ENCODE measurements at places on chromosomes 2 and 18. TPM values are rescaled to one million over a fixed set of nuclear protein-coding genes. Genes with fewer than 3 reads are reported as not detected.

DNA sequence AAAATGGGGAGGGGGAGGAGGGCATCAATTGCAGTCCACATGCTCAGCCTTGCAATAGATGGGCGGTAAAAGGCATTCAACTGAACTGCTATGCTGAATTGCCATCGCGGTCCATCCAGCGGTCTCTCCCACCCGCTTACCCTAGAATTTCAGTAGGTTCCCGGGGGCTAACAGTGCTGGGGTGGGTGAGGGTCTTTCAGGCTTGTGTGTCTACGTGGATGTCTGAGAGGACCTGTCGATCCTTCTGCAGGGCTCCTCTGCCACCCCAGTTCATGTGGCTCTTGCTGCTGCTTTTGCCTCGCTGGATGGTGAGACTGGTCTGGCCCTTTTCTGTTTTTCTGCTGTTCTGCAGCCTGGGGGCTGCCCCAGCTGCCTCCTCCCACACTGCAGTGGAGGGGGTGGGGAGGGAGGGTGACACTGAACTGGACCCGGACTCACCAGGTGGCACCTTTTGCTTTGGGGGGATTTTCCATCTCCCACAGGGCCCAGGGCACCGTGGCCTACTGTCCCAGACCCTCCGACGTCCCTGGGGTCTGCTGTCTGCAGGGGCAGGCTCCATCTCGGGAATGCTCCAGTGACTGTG is 14.1 kb downstream of the ACKR3 start:
- H3K27ac ChIP-seq, result no peak overlapping the region
- no peaks in the 10 kb centered on the region for H3K27me3 ChIP-seq
- H3K4me3 ChIP-seq, result no peak overlapping the region
- H3K4me1 ChIP-seq, result no peaks in the 10 kb centered on the region
- DNase-seq, result no peak
- peaks cover 14% of the 10 kb centered on the region for H3K36me3 ChIP-seq

DNA sequence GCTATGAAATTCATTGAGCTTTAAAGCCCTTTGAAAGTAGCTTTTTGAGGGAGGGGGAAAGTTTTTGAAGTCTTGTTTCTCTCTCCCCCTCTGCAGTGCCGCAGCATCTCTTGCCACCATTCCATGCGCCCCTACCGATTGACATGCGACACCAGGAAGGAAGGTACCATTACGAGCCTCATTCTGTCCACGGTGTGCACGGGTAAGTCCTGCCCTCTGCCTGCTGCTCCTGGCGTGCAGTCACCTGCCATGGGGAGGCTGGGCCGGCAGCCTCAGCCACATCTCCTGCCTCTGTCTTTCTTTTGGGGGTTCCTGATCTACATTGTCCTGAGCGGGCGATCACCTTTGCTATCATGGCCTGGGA is 191.6 kb downstream of the GLI2 start:
- no peaks in the 10 kb centered on the region for H3K27me3 ChIP-seq
- no peak overlapping the region for H3K27ac ChIP-seq
- H3K4me3 ChIP-seq, result no peak overlapping the region
- H3K4me1 ChIP-seq, result no peaks in the 10 kb centered on the region

DNA sequence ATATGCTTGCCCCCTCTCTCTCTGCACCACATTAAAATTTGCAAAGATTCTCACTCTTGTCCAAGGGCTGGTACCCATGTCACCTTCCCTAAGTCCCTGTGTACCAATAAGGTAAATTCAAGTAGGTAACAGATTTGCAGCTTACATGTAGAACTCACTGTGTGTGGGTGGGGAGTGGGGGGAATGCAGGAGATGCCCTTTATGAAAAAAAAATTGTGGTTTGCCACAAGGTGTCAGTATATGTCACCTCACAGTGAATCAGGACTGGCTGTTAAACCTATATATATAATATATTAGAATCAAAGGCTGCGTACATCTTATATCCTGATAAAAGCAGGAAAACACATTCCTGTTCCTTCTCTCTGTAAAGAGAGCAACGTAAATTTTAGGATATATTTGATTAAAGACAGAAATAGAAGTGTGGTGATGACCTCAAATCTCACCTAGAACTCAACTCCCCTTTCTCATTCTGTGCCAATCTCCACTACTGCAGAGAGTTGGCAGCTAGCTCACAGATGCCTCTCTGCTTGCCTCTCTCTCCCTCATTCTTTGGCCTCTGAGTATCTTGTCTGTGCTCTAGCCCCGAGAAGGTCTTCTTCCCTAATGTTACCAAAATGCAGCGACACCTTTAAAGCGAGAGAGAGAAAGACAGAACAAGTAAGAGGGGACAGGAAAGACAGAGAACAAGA is 536 bp downstream of the XDH start:
- no peak overlapping the region for H3K27ac ChIP-seq
- peaks cover 10% of the 10 kb centered on the region for H3K4me1 ChIP-seq
- H3K4me3 ChIP-seq, result no peak overlapping the region
- DNase-seq, result no peak
- H3K27me3 ChIP-seq, result peaks cover 11% of the 10 kb centered on the region
- no peaks in the 10 kb centered on the region for H3K36me3 ChIP-seq

DNA sequence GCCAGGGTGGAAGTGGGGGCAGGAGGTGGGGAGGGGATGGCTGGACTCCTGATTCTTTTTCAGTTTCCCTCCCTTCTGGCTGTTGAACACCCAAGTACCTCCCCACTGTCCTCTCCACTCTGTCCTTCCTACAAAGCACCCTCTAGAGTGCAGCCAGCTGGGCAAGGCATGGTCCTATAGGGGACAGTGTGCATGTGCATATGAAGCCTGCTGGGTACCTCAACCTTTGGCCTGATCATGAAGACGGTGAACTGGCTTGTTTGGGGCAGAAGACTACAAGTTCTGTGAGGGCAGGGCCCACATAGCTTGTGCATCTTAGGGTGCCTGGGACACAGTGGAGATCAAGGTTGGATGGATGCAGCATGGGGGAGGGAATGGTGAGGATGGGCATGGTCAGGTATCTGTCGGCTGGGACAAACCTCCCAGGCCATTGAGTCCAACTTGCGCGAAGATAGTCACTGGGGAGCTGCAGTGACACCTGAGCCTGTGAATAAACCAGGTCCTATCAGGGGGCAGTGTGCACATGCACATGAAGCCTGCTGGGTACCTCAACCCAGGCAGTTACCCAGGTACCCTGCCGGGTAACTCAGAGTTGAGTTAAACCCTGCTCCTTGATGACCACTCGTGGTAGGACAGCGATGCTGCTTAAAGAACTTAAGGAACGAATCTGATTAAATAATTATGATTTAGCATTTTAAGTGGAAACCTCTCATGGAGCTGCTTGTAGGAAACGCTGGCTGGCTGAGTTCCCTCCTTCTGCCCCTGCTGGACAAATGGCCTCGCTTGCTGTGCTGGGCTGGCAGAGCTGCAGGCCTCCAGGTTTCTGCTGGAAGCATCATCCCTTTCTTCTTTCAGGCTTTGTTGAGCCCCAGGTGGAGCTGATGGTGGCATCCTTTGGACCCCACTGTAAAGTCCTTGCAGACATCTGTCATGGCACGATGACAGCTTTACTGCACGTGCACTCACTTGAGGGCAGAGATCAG is 84.0 kb downstream of the POLR1A start:
- H3K27me3 ChIP-seq, result no peaks in the 10 kb centered on the region
- peaks cover 9% of the 10 kb centered on the region for H3K36me3 ChIP-seq
- H3K4me3 ChIP-seq, result no peak overlapping the region
- H3K27ac ChIP-seq, result no peak overlapping the region
- H3K4me1 ChIP-seq, result peaks cover 7% of the 10 kb centered on the region

GRCh38 chr2:150538651-150539201 is 51.3 kb upstream of the RND3 start:
- no peaks in the 10 kb centered on the region for H3K4me1 ChIP-seq
- H3K27me3 ChIP-seq, result no peaks in the 10 kb centered on the region
- no peak overlapping the region for H3K27ac ChIP-seq
- no peak for DNase-seq
- no peak overlapping the region for H3K4me3 ChIP-seq
- no peaks in the 10 kb centered on the region for H3K36me3 ChIP-seq

GRCh38 chr2:144890828-144891227 is 370.9 kb upstream of the ZEB2 start:
- no peaks in the 10 kb centered on the region for H3K27me3 ChIP-seq
- H3K4me1 ChIP-seq, result no peaks in the 10 kb centered on the region
- H3K4me3 ChIP-seq, result no peak overlapping the region
- no peaks in the 10 kb centered on the region for H3K36me3 ChIP-seq
- no peak for DNase-seq
- H3K27ac ChIP-seq, result no peak overlapping the region

DNA sequence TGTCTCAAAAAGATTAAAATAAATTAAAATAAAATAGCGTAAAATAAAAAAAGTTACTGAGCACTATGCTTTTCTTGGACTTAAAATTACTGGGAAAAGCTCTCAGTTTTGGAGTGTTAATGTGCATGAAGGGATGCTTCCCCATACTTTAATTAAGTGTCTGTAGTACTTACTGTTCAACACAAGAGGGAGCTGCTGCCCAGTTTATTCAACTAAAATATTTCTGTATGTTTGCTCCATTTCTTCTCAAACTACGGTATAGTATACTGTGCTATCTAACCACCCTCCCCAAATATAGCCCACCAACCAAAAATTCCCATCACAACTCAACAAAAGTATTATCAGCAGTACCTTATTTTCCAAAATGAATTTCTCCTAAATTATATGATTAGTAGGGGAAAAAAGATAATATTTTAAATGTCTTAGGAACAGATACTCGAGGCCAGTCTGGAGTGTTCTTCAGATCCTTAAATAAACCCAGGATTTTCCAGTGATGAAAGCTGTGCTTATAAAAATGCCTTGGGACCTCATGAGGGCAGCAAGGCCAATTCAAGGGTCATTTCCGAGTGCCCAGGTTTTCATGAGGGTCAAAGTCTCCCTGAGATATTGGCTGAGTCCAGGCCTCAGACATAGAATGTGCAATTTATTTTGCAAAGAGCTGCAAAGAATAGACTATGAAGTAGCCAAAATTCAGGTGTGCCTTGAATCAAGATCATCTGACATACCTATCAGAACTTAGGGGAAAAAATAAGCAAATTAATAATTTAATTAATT is 64.1 kb downstream of the CHRNA1 start:
- no peaks in the 10 kb centered on the region for H3K36me3 ChIP-seq
- peaks cover 2% of the 10 kb centered on the region for H3K27me3 ChIP-seq
- DNase-seq, result peak; percentile 42
- H3K27ac ChIP-seq, result no peak overlapping the region
- no peaks in the 10 kb centered on the region for H3K4me1 ChIP-seq

- no peak for DNase-seq
- H3K4me1 ChIP-seq, result peaks cover 7% of the 10 kb centered on the region
- H3K27me3 ChIP-seq, result no peaks in the 10 kb centered on the region
- no peak overlapping the region for H3K4me3 ChIP-seq
- no peaks in the 10 kb centered on the region for H3K36me3 ChIP-seq
Measured at GRCh38 chr2:168974428-168974827, 56.7 kb downstream of the ABCB11 start.

- H3K27me3 ChIP-seq, result peaks cover 4% of the 10 kb centered on the region
- no peak for DNase-seq
- H3K36me3 ChIP-seq, result no peaks in the 10 kb centered on the region
- H3K27ac ChIP-seq, result no peak overlapping the region
- H3K4me3 ChIP-seq, result no peak overlapping the region
Measured at GRCh38 chr18:62621546-62621945, 93.8 kb upstream of the PHLPP1 start.

DNA sequence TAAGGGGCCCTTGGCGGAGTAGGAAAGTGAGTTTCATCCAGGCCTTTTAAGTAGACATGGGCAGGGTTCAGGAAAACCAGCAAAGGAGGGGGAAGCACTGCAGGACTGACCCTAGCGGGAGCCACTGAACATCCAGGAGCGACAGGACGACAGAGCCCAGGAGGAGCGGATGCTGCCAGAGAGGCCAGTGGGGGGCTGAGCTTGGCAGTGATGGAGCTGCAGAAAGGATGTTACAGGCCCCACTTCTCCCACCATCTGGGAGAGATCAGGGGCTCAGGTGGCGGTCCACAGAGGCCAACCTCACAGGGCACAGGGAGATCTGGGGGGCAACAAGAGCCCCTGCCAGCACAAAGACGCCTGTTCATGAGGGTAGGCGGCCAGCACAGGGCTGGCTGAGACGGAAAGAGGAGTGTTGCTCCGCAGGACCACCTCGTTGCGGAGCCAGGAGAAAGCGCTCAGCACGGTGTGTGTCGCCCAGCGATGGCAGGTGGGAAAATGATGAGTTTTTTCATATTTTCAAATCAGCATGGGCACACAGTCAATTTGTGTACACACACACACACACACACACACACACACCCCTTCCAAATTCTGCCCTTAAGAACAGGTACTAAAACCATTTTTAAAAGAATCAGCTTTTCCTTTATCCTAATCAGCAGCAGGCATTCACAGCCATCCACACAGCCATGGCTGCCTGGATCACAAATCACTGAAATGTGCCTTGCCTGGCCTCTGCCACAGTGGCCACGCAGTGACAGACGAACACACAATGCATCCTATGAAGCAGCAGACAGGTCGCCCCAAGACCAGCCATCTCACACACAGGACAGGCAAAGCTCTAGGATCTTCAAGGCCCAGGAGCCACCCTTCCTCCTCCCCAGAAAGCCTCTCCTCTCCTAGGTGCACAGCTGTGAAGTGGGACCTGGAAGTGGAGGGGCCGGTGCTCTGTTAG is 63.2 kb downstream of the NDUFA10 start:
- no peaks in the 10 kb centered on the region for H3K27me3 ChIP-seq
- peaks cover 26% of the 10 kb centered on the region for H3K36me3 ChIP-seq
- no peaks in the 10 kb centered on the region for H3K4me1 ChIP-seq
- H3K4me3 ChIP-seq, result no peak overlapping the region
- H3K27ac ChIP-seq, result no peak overlapping the region
- DNase-seq, result no peak

GRCh38 chr2:142874293-142874814 is 3.1 kb upstream of the KYNU start:
- H3K4me3 ChIP-seq, result no peak overlapping the region
- no peaks in the 10 kb centered on the region for H3K36me3 ChIP-seq
- no peaks in the 10 kb centered on the region for H3K4me1 ChIP-seq
- DNase-seq, result no peak
- no peaks in the 10 kb centered on the region for H3K27me3 ChIP-seq

DNA sequence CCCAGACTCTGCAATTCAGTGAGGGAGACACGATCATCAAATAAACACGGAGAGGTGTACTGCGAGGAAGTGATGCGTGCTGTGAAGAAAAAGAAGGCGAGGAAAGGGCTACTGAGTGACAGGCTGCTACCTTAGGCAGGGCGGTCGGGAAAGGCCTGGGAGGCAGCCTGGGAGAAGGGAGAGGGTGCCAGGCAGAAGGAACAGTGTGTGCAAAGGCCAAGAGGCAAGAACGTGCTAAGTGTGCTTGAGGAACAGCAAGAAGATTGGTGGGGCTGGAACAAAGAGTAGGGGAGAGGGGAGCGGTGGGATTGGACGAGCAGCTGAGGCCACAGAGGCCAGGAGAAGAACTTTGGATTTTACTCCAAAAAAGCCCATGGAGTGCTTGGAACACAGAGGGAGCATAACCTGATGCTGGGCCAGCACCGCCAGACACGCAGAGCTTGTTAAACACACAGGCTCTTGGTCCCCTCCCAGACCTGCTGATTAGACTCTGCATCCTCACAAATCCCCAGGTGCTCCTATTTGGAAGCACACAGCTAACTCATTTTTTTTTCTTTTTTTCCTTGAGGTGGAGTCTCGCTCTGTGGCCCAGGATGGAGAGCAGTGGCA is 30.4 kb downstream of the SERTAD2 start:
- DNase-seq, result no peak
- H3K27ac ChIP-seq, result no peak overlapping the region
- no peak overlapping the region for H3K4me3 ChIP-seq
- no peaks in the 10 kb centered on the region for H3K27me3 ChIP-seq

The SNTG2 gene
- total RNA-seq, result 0.25 TPM

The LRRTM4 gene
- total RNA-seq, result not detected

The ANKRD62 gene
- total RNA-seq, result not detected

The PARD6G gene
- total RNA-seq, result not detected

The CCDC74B gene
- 3.2 TPM for total RNA-seq

The CHRNG gene
- total RNA-seq, result not detected

The SPATA3 gene
- total RNA-seq, result 1.3 TPM

The ZNF892 gene
- total RNA-seq, result 3.2 TPM

The TUBA3E gene
- total RNA-seq, result not detected

Measured in activated CD4-positive, alpha-beta T cell treated with anti-CD3 and anti-CD28 coated beads for 36 hours (primary cell).